Activated gamma-delta T cell treated with Interleukin-2 at 50 U/mL for 16 hours (primary cell): ENCODE measurements at places on chromosomes 5 and 9.

GRCh38 chr5:138148811-138149210 is 9.6 kb upstream of the NME5 start:
- no peak for DNase-seq

GRCh38 chr5:8050616-8051175 is 181.7 kb downstream of the MTRR start:
- DNase-seq = no peak

GRCh38 chr9:21589344-21590056 is 107.4 kb upstream of the IFNE start:
- DNase-seq = no peak

- no peak for DNase-seq
Observed at GRCh38 chr9:72274441-72274840, 90.6 kb downstream of the ZFAND5 start.
